Activated naive CD8-positive, alpha-beta T cell treated with anti-CD3 and anti-CD28 coated beads, Interleukin-2, amount 10 ng/mL, durations not matched to agents 7 days and 5 days (primary cell): ENCODE measurements at places on chromosomes 3 and 15. TPM values are rescaled to one million over a fixed set of nuclear protein-coding genes. Genes with fewer than 3 reads are reported as not detected.

GRCh38 chr3:108006881-108007331 lies 83.9 kb downstream of the CD47 start:
- DNase-seq, result no peak

DNA sequence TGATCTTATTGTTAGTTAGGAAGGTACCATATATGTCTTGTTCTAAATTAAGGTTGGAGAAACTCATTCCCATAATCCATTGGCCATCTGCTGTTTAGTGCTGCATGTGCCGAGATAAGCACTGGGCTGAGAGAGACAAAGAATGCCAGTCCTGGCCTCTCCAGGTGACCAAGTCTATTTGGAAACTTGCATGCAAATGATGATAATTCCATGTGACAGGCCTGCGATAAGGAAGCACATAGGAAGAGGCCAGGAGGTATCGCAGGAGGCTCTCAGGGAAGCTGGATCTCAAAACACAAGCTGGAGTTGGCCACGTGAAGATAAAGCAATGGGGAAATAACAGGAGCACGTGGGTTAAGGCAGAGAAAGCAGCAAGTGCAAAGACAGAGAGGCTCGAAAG lies 39.7 kb downstream of the MYO5C start:
- no peak for DNase-seq

DNA sequence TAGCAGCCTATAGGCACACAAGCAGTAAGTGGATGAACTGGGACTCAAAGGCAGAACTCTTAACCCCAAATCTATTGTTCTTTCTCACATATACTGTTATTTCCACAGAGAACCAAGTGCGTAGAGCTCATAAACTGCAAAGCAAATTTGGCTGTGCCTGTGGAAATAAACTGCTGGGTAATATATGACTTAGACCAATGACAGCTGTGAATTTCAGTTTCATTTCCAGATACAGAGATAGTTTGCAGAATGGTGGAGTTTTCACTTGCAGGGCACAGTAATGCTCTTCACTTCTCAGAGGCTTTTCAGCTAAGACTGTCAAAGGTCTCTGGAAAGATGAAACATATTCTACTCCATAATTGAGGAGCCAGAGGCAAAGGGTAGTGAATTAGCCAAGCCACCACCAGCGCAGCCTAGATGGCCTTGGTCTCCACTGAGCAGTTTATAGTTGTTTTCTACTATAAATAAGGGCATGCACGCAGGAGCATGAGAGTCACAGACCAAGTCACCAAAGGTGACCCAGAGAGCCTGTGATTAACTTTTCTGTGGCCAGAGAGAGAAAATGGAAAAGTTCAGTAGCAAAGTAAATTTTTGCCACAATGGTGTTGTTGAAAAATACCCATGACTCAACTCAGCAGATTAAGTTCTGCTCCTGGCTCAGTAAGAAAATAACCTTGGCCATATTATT lies 180.7 kb upstream of the GRM7 start:
- no peak for DNase-seq

DNA sequence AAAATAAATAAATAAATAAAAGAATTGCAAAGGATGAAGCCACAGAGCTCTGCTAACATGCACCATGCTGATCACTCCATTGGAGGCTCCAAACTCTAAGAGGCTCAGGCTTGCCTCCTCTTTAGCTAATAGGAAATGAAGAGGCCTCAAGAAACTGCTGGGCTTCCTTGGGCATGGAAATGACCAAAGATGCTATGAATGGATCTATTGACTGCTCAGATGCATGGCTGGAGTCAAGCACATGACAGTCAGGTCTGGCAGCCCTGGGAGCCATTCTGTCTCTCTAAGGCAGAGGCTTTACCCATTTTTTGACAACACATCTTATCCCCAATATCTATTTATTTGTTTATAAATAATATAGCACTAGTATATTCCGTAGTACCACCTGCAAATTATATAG lies 5.3 kb upstream of the LIPC start:
- DNase-seq, result no peak

- no peak for DNase-seq
Observed at GRCh38 chr3:86961297-86961696, 29.7 kb downstream of the VGLL3 start.

RASGRP1 gene
- total RNA-seq, result 175 TPM
